ENCODE measurements at places on chromosomes 1 and 21. TPM values are rescaled to one million over a fixed set of nuclear protein-coding genes. Genes with fewer than 3 reads are reported as not detected.
A peak's percentile ranks its signal among the peaks of the same experiment; 100 is the strongest.

GRCh38 chr1:65432918-65433317 is 12.4 kb downstream of the LEPR start:
- DNase-seq = no peak

The CACYBP gene
- total RNA-seq = 82.2 TPM

The C4BPA gene
- total RNA-seq = 0.12 TPM

GRCh38 chr1:16189003-16189402 is 23.4 kb downstream of the ARHGEF19 start:
- no peak for DNase-seq

DNA sequence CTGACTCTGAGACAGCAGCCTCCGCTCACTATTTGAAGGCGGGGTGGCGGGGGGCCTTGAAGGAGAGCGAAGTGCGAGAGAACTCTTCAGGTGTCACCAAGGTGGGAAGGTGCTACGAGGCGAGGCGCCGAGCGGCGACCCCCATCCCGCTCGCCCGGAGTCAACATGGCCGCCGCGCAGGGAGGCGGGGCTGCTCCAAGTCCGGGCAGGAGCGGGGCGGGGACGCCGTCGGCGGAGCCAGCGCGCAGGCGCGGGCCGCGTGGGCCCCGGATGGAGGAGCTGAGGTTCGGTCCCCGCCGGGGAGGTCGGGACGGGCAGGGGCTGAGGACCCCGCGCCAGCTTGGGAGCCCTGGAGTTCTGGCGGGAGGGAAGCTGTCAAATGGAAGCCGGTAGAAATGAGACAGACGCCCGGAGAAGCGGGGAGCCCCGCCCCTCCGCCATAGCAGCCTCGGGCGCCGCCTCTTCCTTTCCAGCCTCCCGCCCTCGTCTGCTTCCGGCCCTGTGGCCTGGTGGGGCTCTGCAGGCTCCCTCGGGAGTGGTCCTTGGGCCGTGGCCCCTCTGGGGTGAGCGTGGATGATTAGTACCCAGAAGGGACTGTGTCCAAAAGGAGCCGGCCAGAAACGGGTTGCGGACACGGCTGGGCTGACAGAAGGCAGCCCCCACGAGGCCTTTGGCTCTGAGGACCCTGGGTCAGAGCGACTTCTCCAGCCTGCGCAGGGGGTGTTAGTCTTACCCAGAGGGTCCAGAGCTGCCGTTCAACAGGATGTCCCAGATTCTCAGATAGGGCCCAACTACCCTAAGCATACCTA is at the start of gene PIGV:
PIGV (plus strand) TSS at position 245 of the 809 bp plus-strand sequence. CDS start 2,866 bp downstream, outside the sequence.
- DNase-seq = peak; percentile 78

The OMA1 gene
- total RNA-seq = 29.8 TPM

- DNase-seq = no peak
These were observed 156.8 kb downstream of the ST6GALNAC3 start for GRCh38 chr1:76231320-76231719.

The VCAM1 gene
- not detected for total RNA-seq

The TTLL10 gene
- 0.86 TPM for total RNA-seq

The GPR25 gene
- total RNA-seq = 18.3 TPM

The VHLL gene
- not detected for total RNA-seq

- no peak for DNase-seq
These were observed 98.5 kb upstream of the VANGL1 start for GRCh38 chr1:115543247-115543646.

- DNase-seq = no peak
These were observed 71.4 kb upstream of the COG2 start for GRCh38 chr1:230570724-230571360.

- no peak for DNase-seq
These were observed 42.6 kb upstream of the VAV3 start for GRCh38 chr1:108007531-108007930.

The CRYZ gene
- total RNA-seq = 8.5 TPM

DNA sequence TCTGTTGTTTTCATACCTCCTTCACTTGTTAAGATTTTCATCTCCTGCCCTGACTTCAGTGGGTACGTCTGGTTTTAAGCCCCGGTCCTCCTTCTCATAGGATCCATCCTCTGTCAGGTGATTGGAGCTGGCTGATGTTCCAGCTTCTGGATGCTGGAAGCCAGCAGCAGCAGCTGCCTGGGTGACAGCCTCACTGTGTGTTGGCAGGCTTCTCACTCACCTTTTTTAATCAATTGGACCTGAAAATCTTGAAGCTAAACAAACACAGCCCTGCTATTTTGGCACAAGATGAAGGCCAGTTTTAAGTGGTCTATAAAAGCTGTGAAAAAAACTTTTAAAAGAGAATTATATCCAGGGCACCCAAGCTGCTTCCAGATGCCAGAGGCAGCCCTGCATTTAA is 181.0 kb downstream of the DISC1 start:
- DNase-seq = no peak

DNA sequence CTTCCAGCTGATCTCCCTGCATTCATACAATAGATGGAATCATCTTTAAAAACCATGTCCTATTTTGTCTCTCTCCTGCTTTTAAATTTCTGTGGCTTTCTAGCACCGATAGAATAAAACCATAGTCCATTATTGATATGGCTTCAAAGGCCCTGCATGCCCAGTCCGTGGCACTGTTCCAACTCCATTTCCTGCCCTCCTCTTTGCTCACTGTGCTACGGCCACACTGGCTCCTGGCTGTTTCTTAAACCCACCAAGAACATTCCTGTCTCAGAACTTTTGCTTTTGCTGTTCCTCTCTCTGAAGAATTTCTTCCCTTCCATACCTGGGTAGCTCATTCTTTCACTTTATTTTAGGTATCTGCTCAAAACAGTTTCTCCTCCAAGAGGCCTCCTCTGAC is 7.2 kb downstream of the SLAMF1 start:
- DNase-seq = no peak

The SLC45A3 gene
- 1.7 TPM for total RNA-seq

DNA sequence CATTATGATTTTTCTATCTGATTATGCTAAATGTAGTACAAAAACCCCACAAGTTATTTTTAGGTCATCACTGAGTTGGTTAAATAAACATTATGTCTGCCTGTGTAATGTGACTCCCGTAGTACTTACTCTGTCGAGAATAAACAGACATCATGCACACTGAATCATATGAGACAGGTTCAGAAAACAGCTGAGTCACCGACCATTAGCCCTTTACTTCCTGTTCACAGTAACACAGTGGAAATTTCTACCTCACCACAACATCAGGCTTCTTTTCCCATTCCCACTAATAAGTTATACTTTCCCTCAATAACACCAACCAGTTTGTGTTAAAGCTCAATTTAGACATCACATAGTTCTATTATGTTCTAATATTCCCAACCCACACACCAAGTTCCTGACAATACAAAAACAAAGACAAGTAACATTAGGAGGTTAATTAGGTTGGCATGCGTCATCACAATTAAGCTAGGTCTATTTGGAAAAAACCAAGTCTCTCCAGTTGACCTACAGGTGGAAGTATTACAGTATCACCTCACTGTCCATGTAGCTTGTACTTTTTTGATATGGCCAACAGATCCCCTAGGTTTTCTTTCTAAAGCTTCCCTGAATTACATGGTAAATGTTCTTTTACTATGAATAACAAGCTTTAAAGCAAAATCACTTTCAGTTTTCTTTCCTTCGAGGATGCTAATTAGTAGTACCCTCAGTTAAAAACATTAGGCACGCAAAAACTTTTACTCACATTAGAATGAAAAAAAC is 154.2 kb downstream of the EIF4G3 start:
- DNase-seq = no peak

DNA sequence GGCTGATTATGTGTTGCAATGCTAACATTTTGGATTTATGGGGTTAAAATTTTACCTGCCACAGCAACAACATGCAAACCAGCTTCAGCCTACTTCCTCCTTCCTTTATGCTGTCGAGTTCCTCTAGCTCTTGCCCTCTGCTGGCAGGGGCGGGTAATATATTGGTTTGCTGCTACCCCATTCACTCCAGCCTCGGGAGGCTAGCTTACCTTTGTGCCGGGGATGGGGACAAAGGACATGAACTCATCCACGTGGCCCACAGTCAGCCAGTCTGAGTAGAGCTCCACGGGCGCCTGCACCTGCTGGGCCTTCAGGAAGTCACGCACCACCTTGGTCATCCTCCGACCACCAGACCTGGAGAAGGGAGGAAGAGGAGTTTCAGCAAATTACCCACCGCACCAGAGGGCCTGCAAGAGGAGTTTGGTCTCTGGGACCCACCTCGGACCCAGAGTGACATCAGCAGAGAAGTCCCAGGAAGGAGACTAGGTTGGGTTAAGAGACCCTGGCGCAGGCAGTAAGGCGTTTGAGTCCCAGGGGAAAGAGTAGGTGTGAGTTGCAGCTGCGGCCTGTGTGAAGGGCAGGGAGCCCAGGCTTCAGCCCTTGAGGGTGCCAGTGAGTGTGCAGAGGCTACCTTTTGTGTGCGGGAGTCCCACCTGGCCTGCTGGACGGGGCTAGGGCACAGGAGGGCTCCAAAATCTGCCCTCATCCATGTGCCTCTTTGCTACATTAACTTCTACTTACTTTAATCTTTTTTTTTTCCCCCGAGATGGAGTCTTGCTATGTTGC is 21.8 kb upstream of the SDHB start:
- DNase-seq = no peak

DNA sequence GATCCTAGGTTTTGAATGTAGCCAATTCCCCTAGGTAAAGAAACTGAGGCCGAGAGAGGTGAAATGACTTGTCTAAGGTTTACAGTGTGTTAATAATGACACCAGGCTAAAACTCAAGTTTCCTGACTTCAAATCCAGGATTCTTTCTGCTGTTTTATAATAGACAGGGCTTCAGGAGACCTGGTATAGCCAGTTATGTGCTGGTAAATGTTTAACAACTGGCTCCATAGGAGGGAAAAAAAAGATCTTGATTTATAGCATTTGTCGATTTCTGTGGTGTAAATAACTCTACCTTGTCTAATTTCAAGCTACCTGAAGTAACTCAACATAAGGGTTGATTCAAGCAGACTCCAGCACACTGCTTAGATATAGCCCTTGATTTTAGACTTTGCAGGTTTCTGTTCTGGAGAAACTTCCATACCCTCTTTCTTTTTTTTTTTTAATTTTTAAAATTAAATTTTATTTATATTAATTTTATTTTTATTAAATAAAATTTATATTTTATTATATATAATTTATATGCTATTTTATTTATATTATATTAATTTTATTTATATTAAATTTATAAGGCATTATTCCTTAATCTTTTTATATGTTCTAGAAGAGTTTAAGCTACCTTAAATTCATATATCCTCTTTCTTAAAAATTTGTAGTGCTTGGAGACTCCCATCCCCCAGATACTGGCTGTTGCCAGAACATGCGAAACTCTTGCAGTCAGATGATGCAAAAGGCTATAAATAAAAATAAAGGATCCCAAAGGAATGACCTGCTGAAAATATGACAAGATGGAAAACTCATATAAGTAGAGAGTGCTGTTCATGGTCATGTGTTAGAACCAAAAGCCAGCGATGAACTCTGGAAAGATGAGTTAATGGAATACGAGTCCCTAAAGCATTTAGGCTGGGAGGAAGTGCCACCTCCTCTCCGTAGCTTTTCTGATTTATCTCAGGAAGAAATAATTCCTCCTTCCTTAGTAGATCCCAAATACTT is 35.4 kb upstream of the SRSF10 start:
- DNase-seq = no peak

DNA sequence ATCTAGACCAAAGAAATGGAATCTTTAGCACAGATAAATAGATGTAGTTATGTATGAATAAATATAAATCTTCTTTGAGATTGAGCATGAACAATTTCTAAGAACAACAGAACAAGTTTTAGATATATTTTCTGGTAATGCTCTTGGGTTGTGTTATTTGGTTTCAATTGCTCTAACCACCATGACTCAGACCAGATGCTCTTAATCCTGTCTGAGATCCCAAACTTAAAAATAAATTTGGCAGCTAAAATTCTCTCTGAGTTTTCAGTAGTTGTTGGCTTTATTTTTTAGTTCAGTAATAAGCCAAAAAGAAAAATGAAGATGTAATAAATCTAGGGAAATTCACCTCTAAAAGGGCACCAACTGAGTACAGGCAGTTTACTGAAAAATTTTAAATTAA is 1693.4 kb downstream of the NCAM2 start:
- DNase-seq = no peak

The ACAP3 gene
- 66.2 TPM for total RNA-seq

- DNase-seq = no peak
These were observed 163.8 kb downstream of the EIF4G3 start for GRCh38 chr1:21012937-21013336.

DNA sequence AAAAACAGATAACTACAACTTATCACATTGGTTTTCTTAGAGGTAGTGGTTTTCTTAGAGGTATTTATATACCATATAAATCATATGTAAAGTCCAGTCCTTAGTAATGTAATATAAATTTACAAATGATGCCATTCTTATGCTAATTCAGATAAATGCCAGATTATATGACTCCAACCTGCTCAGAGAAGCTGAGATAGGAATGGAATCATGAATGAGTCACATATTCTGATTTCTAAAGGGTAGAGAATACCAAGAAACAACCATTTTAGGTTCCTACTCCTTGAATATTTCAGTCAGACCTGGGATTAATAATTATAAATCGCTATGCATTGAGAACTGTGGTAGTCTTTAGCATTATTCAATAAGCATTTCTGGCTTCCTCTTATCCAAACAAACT is 760.1 kb upstream of the NEGR1 start:
- no peak for DNase-seq

GRCh38 chr1:167344615-167345385 is 124.1 kb downstream of the POU2F1 start:
- DNase-seq = no peak
